Muscle of leg (tissue), 16 donors: ENCODE measurements at places on chromosomes 11 and 22. TPM values are rescaled to one million over a fixed set of nuclear protein-coding genes. Genes with fewer than 3 reads are reported as not detected.
A peak's percentile ranks its signal among the peaks of the same experiment; 100 is the strongest.

GRCh38 chr11:8085011-8085645 lies 4.1 kb downstream of the TUB start:
- H3K4me1 ChIP-seq, result peaks cover 50% of the 10 kb centered on the region
- H3K27ac ChIP-seq, result no peak overlapping the region
- H3K36me3 ChIP-seq, result no peaks in the 10 kb centered on the region
- H3K4me3 ChIP-seq, result no peak overlapping the region

- H3K36me3 ChIP-seq, result no peaks in the 10 kb centered on the region
- no peak overlapping the region for H3K4me3 ChIP-seq
- H3K27ac ChIP-seq, result peak overlapping the region; percentile 86
- H3K27me3 ChIP-seq, result peaks cover 3% of the 10 kb centered on the region
- peak; percentile 57 for DNase-seq
- H3K4me1 ChIP-seq, result peaks cover 75% of the 10 kb centered on the region
Observed at GRCh38 chr11:45024846-45025588, 74.3 kb upstream of the TP53I11 start.

DNA sequence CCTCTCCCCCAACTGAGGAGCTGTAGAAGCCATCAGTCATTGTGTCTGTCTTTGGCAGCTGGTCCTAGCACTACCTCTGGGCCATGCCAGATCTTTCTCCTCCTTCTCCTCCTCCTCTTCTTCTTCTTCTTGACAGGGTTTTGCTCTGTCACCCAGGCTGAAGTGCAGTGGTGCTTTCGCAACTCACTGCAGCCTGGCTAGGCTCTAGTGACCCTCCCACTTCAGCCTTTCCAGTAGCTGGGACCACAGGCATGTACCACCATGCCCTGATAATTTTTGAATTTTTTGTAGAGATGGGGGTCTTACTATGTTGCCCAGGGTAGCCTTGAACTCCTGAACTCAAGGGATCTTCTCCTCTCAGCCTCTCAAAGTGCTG lies 50.1 kb upstream of the SHANK2 start:
- no peak for DNase-seq
- no peaks in the 10 kb centered on the region for H3K4me1 ChIP-seq
- no peaks in the 10 kb centered on the region for H3K36me3 ChIP-seq
- no peak overlapping the region for H3K27ac ChIP-seq
- H3K4me3 ChIP-seq, result no peak overlapping the region
- H3K27me3 ChIP-seq, result peaks cover 16% of the 10 kb centered on the region

GRCh38 chr11:26109658-26110368 lies 222.1 kb upstream of the ANO3 start:
- no peaks in the 10 kb centered on the region for H3K36me3 ChIP-seq
- no peak for DNase-seq
- H3K4me1 ChIP-seq, result no peaks in the 10 kb centered on the region
- H3K4me3 ChIP-seq, result no peak overlapping the region

The CHST1 gene
- 6.7 TPM for total RNA-seq

DNA sequence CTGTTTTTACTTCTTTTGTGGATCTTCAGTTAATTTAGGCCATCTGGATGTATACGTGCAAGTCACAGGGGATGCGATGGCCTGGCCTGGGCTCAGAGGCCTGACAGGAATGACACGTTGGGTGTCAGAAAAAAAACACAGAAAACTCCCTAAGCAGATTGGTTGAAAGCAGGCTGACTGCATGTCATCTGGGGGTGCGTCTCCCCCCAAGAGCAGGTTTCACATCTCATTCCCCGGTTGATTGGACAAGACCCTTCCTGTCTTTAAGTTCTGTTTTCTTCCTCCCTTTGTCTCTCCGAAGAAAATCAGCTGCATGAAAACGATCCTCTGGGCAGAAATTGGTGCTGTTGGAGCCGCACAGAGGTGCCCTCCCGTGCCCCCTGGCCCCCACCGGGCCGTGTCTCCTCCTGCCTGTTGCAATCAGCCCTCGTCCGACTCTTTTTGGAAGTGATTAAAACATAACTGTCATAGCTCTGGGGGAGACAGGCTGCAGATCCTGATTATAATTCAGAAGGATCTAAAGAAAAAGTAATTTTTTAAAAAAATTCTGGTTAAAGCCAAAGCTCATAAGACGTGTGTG lies 71.8 kb upstream of the PARVG start:
- no peak overlapping the region for H3K27ac ChIP-seq
- H3K36me3 ChIP-seq, result peaks cover 9% of the 10 kb centered on the region
- peaks cover 15% of the 10 kb centered on the region for H3K4me1 ChIP-seq
- H3K27me3 ChIP-seq, result no peaks in the 10 kb centered on the region

- H3K4me1 ChIP-seq, result peaks cover 2% of the 10 kb centered on the region
- no peaks in the 10 kb centered on the region for H3K27me3 ChIP-seq
- no peak overlapping the region for H3K4me3 ChIP-seq
- DNase-seq, result peak; percentile 60
Observed at GRCh38 chr22:23826510-23827350, 12.1 kb downstream of the DERL3 start.

DNA sequence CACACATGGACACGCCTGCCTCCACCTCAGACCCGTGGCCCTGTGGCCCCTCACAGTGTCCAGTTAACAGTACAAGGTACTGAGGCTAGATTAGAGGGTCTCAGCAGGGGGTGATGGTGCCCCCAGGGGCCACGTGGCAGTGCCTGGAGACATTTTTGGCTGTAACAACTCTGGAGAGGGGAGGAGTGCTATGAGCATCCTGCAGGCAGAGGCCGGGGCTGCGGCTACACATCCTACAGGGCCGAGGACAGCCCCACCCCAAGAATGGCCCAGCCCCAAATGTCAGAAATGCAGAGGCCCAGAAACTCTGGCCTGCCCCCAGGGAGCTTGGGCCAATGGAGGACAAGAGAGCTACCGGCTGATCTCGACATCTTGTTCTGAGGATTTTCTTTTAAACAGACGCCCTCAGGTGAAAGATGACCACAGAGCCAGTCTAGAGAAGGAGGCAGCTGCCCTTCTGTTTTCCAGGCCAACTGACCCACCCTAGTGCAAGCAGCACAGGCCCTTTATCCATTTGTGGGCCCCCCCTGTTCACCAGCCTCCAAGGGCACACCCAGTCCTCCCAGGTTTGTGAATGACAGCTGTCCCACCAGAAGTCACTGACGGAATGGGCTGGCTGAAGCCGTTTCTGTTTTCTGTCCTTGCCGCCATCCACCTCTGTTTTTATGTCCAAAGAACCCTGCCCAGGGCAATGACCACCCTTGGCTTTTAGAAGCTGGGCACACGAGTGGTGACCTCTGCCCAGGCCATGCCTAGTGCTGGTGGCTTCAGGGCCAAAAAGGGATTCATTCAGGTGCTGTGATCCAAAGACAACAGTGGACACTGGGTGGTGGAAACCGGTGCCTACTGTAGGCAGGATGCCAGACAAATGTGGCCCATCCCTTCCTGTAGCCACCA lies 85.2 kb upstream of the LINC01488 start:
- no peaks in the 10 kb centered on the region for H3K36me3 ChIP-seq
- peaks cover 2% of the 10 kb centered on the region for H3K27me3 ChIP-seq
- peaks cover 36% of the 10 kb centered on the region for H3K4me1 ChIP-seq
- H3K27ac ChIP-seq, result no peak overlapping the region

DNA sequence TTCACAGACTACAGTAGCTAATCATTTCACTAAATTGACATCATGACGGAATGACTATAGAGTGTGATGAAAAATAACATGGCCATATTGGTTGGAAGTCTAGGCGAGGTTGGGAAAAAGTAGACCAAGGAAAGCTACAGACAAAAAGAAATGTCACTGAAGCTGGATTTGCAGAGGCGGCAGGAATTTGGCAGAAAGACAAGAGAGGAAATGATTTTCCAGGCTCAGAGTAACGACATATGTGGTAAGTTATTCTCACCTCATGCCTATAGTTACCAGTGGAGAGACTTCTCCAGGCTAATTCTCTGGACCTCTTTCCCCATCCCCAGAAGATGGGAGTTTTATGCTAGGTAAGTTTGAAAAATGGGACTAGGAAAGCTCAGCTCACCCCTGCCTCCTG lies 1005.8 kb upstream of the CCDC90B start:
- DNase-seq, result peak; percentile 9
- H3K4me1 ChIP-seq, result no peaks in the 10 kb centered on the region
- no peaks in the 10 kb centered on the region for H3K36me3 ChIP-seq

The ESAM gene
- 18.0 TPM for total RNA-seq

The TOB2 gene
- 23.1 TPM for total RNA-seq

The HEPN1 gene
- total RNA-seq, result not detected

- H3K36me3 ChIP-seq, result no peaks in the 10 kb centered on the region
- no peaks in the 10 kb centered on the region for H3K4me1 ChIP-seq
- peak; percentile 21 for DNase-seq
- H3K27me3 ChIP-seq, result no peaks in the 10 kb centered on the region
- H3K27ac ChIP-seq, result no peak overlapping the region
Observed at GRCh38 chr11:43504316-43504950, 145.7 kb downstream of the TTC17 start.

GRCh38 chr22:35630387-35630793 lies 13.3 kb upstream of the MB start:
- DNase-seq, result no peak
- H3K27me3 ChIP-seq, result no peaks in the 10 kb centered on the region
- no peak overlapping the region for H3K4me3 ChIP-seq
- H3K27ac ChIP-seq, result peak overlapping the region; percentile 20
- H3K36me3 ChIP-seq, result no peaks in the 10 kb centered on the region

DNA sequence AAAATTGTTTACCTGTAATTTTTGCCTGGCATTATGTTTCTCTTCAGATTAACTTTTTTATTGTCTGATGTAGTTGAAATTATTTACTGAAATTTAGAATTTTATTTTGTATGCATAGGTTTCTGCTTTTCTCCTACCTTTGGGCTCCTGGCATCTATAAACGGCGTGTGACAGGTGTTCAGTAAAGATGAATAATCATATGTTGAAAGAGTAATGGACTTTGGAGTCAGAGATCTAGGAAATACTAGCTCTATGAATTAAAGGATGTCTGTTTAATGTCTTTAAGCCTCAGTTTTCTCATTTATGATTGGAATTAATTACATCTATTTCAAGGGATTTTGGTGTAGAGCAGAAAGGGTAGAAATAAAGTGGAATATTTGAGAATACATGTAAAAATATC lies 7.2 kb upstream of the ANGPTL5 start:
- no peaks in the 10 kb centered on the region for H3K36me3 ChIP-seq
- H3K27me3 ChIP-seq, result no peaks in the 10 kb centered on the region
- H3K4me3 ChIP-seq, result no peak overlapping the region
- H3K27ac ChIP-seq, result no peak overlapping the region

DNA sequence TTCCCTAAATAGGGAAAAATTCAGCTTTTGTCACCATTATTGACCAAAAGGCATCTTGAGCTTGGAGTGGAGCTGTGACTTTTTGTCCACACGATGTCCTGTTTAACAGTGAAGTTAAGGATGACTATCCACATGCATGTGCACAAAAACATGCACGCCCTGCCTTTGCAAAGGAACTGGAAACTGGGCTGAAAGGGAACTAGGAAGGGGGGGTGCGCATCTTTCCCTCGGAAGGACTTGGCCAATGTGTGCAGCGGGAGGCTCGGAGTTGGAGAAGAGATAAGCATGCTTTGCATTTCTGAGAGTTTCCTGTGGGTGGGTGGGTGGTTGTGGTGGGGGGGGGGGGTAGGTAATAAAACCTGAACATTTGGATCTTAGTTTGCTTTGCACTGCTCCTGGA lies 411 bp upstream of the KIRREL3 start:
- peak overlapping the region; percentile 41 for H3K4me3 ChIP-seq
- peaks cover 85% of the 10 kb centered on the region for H3K27me3 ChIP-seq
- H3K4me1 ChIP-seq, result peaks cover 40% of the 10 kb centered on the region
- no peaks in the 10 kb centered on the region for H3K36me3 ChIP-seq
- H3K27ac ChIP-seq, result no peak overlapping the region

- peaks cover 3% of the 10 kb centered on the region for H3K36me3 ChIP-seq
- peak overlapping the region; percentile 78 for H3K4me3 ChIP-seq
- no peaks in the 10 kb centered on the region for H3K27me3 ChIP-seq
- no peak for DNase-seq
- peak overlapping the region; percentile 53 for H3K27ac ChIP-seq
Observed at GRCh38 chr11:76380159-76380976, 564 bp downstream of the THAP12 start.

The CHRNA10 gene
- 0.71 TPM for total RNA-seq

DNA sequence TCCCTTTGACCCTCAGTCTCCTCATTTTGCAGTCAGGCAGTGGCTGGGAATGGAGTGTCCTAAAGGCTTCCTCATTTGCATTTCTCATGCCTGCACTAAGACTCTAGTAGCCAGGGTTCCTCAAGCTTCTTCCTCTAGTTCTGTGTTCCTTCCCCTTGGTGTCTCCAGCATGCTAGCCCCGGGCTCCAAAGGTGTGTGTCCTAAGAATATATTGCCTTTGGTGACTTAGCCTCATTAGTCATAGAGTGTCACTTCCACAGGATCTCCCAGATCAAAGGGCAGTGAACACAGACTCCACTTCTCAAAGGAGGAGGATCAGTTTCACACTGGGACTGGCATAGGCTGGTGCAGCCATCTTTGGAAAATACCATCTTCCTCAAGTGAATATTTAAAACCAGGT lies 21.4 kb upstream of the ACER3 start:
- no peak for DNase-seq
- peaks cover 2% of the 10 kb centered on the region for H3K27me3 ChIP-seq
- H3K27ac ChIP-seq, result no peak overlapping the region

DNA sequence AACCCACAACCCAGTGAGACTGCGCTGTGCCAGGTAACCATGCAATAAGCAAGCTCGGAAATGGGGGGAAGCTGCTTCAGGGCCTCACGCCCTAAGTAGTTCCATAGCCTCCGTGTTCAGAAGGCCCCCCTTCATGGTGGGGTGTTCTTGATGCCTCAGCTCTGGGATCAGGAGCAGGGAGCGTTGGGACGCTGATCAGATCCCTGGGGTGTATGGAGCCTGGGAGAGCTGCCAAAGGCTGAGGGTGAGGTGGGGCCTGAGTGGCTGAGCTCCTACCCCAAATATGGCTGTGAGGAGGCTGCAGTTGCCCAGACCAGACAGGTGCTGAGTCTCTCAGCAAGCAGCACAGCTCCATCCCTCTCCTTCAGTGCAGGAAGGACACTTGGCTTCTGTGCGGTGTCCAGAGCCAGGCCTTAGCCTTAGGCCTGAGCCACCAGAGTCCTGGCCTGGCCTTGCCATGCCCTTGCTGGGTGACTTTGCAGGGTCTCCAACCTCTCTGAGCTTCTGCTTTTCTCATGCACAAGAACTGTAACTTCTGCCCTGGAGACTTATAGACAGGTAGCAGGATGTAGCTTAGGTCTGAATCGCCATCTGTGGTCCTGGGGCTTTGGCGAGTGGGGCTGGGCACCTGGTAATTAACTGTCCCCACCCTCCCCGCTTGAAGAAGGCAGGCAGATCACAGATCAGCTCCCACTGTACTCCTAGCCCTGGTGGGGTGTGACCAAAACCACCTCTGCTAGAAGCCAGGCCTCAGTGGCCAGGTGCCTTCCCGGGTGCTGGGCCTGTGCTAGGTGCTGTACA lies 5.3 kb downstream of the MMP11 start:
- H3K27ac ChIP-seq, result no peak overlapping the region
- no peak overlapping the region for H3K4me3 ChIP-seq
- no peak for DNase-seq
- H3K36me3 ChIP-seq, result peaks cover 2% of the 10 kb centered on the region
